Glomerular endothelial cell (primary cell): ENCODE measurements at places on chromosomes 2 and 18. TPM values are rescaled to one million over a fixed set of nuclear protein-coding genes. Genes with fewer than 3 reads are reported as not detected.
A peak's percentile ranks its signal among the peaks of the same experiment; 100 is the strongest.

DNA sequence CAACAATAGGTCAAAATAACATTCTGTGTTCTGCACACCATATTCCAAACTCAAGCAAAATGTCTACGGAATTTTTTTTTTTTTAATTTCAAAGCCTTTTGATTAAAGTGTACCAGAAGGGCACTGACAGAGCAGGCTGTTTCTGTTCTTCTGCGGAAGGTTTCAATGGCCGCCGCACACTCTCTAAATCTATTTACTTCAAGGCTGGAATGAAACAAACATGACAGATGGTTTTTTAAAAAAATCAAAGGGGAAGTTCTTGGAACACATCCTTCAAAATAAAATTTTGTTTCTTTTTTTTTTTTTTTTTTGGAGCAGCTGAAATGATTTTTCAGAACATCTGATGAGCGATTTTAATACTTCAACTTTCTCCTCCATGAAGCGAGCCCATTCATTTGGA lies 259.1 kb downstream of the TXNL1 start:
- no peak for DNase-seq

GRCh38 chr2:48601349-48601748 lies 16.3 kb upstream of the GTF2A1L start:
- DNase-seq: no peak

GRCh38 chr18:67705748-67706147 lies 189.2 kb upstream of the DSEL start:
- no peak for DNase-seq

DNA sequence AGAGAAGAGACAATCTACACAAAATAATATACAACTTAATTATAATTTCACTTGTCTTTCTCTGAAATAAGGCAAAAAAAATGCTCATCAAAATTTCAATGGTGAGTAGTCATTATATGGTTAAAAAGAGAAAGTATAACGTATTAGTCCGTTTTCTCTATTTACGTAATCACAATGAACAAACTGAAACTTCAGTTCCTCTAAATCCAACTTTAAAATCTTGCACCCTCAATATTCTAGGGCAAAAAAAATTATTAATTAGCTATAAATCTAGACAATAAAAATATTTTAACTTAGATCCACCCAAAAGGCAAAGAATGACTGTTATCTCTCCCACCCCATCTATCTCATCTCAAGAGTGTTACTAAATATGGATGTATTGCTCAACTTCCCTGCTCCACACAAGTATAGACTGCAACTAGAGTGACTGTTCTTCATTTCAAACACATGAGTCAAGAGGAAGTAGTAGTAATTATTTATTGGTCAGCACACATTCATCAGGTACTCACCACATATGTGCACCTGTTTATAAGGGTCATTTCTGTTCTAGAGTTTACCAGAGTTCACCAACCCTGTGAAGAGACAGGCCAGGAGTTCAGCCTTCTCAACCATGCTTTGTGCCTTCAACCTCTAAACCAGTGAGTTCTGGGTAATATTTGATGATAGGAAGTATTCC lies 36.4 kb downstream of the STK39 start:
- DNase-seq: no peak

DNA sequence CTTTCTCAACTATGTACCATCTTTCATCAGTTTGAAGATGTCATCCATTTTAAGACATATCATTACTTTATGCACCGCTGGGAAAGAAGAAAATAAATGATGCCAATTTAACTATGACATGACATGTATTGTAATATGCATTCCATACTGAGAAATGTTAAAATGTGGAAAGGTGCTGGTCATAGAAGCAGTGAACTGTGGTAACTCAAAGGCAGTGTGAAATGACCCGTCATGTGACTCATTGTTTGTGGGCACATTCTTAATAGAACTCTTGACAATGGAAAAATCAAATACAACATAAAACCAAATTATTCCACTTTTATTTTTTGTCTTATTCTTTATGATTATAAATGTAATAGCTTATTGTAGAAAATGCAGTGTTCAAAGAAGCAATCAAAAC lies 455.0 kb upstream of the ST6GAL2 start:
- DNase-seq: no peak

DNA sequence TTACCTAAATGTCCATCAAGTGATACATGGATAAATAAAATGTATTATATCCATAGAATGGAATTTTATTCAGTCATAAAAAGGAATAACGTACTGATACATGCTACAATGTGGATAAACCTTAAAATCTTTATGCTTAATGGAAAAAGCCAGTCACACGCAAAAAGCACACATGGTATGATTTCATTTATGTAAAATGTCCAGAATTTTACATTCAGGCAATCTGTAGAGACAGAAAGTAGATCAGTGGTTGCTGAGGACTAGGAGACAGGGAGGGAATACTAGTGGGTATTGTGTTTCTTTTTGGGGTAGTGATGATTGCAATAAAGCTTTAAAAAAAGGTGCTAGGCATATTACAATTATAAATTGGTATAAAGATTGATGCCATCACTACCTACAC lies 30.7 kb upstream of the CD302 start:
- DNase-seq: no peak

DNA sequence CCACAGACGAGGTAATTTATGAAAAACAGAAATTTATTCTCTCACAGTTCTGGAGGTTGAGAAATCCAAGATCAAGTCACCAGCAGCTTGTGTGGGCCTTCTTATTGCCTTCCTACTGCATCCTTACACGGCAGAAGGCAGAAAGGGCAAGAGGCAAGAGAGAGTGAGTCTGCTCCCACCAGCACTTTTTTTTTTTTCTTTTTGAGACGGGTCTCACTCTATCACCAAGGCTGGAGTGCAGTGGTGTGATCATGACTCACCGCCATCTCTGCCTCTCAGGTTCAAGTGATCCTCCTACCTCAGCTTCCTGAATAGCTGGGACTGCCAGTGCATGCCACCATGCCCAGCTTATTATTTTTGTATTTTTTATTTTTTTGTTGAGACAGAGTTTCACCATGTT lies 78.5 kb upstream of the HK2 start:
- no peak for DNase-seq

DNA sequence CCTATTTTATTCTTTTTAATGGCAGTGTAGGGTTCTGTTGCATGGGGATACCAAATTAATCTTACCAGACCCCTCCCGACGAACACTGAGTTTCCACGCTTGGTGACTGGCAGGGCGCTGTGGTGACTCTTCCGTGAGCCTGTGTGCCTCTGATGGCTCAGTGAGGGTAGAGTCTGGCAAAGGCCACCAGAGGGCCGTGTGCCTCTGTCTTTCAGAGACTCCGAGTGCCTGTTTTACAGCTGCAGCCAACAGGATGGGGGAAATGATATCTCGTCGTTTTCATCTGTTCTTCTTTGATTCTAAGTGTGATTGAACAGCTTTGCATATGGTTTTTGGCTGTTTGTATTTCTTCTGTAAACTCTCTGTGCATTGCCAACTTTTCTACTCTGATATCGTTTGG lies 99.8 kb downstream of the ZNF236 start:
- peak; percentile 9 for DNase-seq

GRCh38 chr2:180698668-180699067 lies 281.7 kb upstream of the UBE2E3 start:
- DNase-seq: no peak

DNA sequence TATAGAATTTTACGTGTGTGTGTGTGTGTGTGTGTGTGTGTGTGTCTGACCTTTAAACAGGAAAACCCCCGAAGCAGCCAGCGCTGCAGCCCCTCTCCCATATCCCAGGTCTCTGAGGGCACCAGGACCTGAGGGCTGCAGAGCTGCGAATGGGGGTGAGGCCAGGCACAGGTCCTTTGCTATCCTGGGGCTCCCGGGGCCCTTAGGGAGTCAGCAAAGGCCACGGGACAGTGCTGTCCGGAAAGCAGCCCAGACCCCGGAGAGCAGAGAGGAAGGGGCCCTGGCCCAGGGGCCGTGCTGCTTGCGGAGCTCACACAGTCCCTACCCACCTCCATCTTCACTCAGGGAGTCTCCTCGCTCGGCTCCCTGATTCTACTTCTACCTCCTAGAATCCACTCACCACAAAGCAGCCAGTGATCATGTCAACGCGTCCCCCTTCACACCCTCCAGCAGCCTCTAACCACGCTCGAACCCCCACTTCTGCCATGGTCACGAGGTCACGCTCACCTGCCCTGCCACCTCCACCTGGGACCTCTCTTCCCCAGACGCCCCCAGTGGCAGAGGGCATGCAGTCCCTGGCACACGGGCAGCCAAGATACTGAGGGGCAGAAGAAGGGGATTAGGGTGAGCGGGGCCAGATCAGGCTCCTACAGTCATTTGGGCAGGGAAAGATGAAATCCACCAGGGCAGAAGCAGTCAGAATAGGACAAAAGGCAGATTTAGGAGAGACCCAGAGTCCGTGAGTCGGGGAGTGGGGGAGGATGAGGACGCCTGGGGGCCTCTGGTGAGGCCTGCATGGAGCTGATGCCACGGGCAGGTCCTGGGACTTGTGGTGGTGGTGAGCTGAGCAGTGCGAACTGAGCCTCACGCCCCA lies 86.7 kb downstream of the USP40 start:
- no peak for DNase-seq

- DNase-seq: peak; percentile 77
These were observed 36.9 kb downstream of the RPL37A start for GRCh38 chr2:216535454-216535995.

GRCh38 chr2:7598402-7598801 lies 681.2 kb downstream of the RNF144A start:
- DNase-seq: no peak

GRCh38 chr18:34028324-34028723 lies 196.4 kb downstream of the NOL4 start:
- DNase-seq: no peak

GRCh38 chr18:48777026-48777743 lies 173.6 kb downstream of the SMAD7 start:
- no peak for DNase-seq

DNA sequence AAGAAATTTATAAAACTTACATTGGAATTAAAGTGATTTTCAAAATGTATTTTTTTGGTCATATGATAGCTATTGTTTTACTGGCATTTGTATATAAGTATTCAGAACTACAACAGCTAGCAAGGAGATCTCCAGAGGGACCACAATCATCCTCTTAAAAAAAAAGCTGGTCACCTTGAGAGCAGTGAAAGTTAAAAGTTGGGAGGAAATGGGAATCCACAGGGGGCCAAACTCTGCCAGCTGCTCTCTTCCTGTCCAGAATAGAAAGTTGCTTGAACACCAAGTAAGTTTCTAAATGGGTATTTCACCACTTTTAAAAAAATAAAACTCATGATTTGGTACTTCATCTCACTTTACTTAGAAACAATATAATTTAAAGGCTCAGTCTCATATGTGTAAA lies 1025.1 kb downstream of the LRP1B start:
- DNase-seq: no peak

DNA sequence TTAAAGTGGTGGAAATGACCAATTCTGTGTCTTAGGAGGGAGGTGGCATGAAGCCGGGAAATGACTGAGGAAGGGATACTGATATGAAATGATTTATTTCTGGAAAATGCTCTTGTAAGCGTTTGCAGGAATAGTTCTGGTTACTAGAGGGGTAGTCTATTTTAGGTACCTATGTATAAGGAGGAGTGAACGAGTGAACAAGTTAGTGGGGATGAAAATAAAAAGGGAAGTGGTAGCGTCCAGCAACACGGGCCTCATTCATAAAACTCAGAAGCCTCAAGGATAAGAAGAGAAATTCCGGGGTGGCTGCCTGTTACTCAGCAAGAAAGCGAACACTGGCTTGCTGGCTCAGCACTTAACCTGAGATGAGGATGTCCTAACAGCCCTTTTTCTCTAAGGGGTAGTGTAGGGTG lies 303.3 kb downstream of the NCKAP5 start:
- no peak for DNase-seq

NT5C1B gene
- total RNA-seq: not detected in 2 replicates

LAMA1 gene
- 2.5 and 3.1 TPM in 2 replicates for total RNA-seq

GORASP2 gene
- 64.4 and 75.4 TPM in 2 replicates for total RNA-seq

RNU2-63P gene
- total RNA-seq: not detected in 2 replicates
